ENCODE measurements at places on chromosomes 12 and 14. TPM values are rescaled to one million over a fixed set of nuclear protein-coding genes. Genes with fewer than 3 reads are reported as not detected.

DNA sequence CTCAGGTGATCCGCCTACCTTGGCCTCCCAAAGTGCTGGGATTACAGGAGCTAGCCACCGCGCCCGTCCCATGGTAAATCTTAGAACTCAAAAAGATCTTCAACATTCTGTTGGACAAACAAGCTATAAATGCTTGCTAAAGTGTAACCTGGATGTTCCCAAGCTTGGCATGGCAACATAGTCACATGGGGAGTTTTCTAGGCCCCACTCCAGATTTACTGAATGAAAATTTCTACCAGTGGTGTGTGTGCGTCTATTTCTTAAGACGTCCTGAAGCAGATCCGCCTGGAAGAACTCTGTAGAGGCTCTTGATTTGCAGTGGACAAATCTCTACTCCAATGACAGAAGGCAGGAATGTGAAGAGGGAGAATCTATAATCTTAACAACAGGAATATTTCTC is 59.9 kb downstream of the ZFYVE21 start:
- no peak for DNase-seq

DNA sequence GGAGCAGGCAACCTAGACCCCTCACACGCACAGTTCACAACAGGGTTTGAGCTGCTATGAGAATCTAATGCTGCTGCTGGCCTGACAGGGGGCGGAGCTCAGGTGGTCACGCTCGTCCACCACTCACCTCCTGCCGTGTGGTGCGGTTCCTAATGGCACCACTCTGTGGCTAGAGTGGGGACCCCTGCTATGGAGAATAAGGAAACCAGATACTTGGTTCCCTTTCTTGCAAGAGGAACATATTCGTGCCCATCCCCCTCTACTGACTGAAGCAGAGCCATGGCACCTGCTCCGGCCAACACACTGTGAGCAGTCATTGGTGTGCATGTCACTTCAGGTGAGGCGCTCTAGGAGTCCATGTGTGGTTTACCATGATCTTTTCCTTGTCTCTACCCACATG is 30.4 kb upstream of the RIMBP2 start:
- DNase-seq: no peak

DNA sequence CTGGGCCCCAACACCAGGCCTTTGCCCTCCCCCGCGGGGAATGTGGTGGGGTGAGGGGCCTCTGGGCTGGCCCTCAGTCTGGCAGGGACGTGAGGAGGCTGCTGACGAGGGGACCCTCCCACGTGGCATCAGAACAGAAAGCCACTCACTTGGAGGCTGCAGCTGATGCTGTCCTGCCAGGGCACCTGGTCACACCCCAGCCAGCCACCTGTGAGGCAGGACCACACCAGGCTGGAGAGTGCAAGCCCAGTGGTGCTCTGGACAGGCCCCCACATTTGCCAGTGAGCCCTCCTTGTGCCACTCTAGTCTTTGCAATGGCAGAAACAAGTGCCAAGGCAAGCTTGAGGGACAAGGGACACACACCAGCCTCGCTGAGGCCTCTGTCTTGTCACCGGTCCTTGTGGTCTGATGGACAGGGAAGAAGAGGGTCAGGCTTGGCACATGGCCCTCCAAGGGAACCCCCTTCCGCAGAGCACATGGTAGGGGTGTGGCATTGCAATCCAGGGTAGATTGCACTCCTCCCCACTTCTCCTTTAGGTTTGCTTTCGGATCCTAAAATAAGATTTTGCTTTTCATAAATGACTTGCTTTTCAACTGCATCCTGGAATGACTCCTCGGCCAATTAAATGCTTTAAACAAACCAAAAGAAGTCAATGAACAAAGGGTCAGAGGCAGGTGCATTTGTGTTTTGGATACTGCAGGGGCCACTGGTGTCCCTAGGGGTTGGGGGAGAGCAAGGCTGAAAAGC is 53.7 kb downstream of the CCDC88C start:
- DNase-seq: no peak

GRCh38 chr12:124776125-124776513 is 87.5 kb downstream of the SCARB1 start:
- DNase-seq: no peak

TTC9 gene
- total RNA-seq: 0.07 TPM

OR6C1 gene
- total RNA-seq: not detected

CLIP1 gene
- 70.3 TPM for total RNA-seq

Measured in HFFc6 (cell line).